ENCODE measurements at places on chromosomes 16 and 17.

GRCh38 chr17:68197997-68198930 lies 49.6 kb upstream of the AMZ2 start:
- DNase-seq: no peak

DNA sequence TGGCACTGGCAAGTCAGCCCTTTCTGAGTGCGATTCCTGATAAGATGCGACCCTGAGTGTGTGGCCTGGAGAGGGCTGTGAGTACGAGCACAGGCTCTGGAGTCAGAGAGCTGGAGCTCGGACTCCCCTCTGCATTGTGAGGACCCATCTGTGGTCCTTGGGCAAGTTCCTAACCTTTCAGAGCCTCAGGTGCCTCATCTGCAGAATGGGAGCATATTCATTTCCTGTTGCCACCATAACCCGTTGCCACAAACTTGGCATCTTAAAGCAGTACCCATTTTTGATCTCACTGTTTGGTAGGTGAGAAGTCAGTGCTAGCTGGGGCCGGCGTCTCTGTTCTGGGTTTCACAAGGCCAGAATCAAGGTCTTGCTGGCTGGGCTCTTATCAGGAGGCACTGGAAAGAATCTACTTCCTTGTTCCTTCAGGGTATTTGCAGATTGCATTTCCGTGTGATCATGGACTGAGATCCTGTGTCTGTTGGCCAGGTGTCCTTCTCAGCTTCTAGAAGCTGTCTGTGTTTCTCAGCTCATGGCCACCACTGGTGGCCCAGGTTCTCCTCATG lies 20.2 kb downstream of the KNOP1 start:
- DNase-seq: no peak

- DNase-seq: no peak
These were observed 8.5 kb downstream of the TEKT1 start for GRCh38 chr17:6823011-6823442.

- DNase-seq: peak; percentile 60
These were observed 196.1 kb downstream of the GSG1L start for GRCh38 chr16:27867122-27868110.

- DNase-seq: peak; percentile 40
These were observed 14.8 kb downstream of the MYOCD start for GRCh38 chr17:12680407-12680897.

DNA sequence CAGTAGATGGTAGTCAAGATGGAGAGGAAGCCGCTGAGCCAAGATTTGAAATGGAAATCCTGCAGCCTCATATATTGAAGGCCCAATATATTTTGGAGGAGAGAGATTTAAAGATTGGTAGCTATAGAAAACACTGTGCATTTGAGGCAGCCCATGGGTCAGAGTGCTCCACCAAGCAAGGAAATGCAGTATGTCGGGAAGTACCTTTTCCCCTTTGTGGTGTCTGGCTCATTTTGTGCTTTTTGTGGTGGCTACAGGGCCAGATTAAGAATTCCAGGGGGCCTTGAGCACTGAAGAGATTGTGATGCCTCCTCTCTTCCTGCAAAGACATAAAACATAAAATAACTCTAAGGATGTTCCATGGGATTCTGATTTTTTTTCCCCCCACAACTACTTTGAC lies 39.6 kb downstream of the CDRT15 start:
- no peak for DNase-seq
